ENCODE measurements at places on chromosomes 7 and 10. TPM values are rescaled to one million over a fixed set of nuclear protein-coding genes. Genes with fewer than 3 reads are reported as not detected.

The ADCYAP1R1 gene
- total RNA-seq: 2.5 TPM

The PVRIG gene
- not detected for total RNA-seq

The WDR86 gene
- total RNA-seq: 19.4 TPM

The CFTR gene
- 0.22 TPM for total RNA-seq

The TEX47 gene
- not detected for total RNA-seq

The ZNF800 gene
- total RNA-seq: 40.2 TPM

The SEMA3A gene
- 10.2 TPM for total RNA-seq

The CALHM3 gene
- not detected for total RNA-seq

The RNLS gene
- total RNA-seq: 10.2 TPM

The PHF14 gene
- 26.0 TPM for total RNA-seq

The CCDC7 gene
- 20.8 TPM for total RNA-seq

The IQUB gene
- 0.10 TPM for total RNA-seq

The ADGRA1 gene
- total RNA-seq: not detected

DNA sequence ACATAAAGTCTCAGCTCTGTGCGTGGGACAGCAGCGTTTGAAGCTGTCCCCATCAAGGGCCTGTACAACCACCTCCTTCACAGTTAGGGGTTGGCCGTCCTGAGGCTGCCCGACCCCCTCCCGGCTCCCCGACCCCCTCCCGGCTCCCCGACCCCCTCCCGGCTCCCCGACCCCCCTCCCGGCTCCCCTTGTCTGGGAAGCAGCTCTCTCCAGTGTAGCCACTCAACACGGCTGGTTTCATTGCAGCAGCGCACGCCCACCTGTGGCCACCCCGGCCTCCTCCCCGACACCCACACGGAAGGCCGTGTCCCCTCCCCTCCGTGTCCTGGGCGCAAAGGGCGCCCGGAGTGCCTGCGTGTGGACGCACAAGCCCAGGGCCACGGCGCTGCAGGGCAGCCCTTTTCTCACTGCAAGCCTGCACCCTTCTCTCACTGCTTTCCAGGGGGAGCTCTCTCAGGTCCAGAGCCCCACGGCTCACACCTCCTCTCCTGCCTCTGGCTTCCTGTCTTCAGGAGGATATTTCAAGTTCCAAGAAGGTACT is 20.9 kb upstream of the FAM20C start:
- no peak for DNase-seq

- DNase-seq: no peak
Measured at GRCh38 chr7:115748123-115748738, 282.3 kb downstream of the TFEC start.

- no peak for DNase-seq
Measured at GRCh38 chr7:106616708-106617051, 44.3 kb downstream of the CCDC71L start.

GRCh38 chr10:122054048-122055025 is 65.4 kb downstream of the TACC2 start:
- no peak for DNase-seq

DNA sequence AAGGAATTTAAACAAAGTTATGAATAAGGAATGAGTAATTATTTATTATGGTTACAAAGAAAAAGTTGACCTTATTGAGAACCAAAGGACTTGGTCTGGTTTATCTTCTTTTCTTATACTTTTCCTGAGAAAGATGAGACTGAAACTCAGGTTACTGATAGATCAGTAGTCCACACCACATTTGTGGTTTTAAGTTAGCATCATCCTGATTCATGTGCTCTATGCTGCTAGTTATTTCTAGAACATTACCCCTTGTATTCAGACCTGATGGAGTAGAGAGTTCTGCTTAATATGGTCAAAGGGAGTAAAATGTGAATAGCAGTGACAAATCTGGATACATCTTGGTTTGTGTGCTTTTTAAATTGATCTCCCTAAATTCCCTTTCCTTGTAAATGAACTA is 63.8 kb downstream of the FOXP2 start:
- DNase-seq: no peak

DNA sequence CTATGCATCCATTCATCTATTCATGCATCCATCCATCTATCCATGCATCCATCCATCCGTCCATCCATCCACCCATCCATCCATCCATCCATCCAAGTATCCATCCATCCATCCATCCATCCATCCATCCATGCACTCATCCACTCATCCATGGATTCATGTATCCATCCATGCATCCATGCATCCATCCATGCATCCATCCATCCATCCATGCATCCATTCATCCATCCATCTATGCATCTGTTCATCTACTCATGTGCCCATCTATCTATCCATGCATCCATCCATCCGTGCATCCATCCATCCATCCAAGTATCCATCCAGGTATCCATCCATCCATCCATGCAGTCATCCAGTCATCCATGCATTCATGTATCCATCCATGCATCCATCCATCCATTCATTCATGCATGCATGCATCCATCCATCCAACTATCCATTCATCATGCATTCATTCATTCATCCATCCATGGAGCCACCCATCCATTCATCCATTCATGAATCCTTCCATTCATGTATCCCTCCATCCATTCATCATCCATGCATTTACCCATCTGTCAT is 132.0 kb downstream of the DYNC2I1 start:
- DNase-seq: no peak

GRCh38 chr7:137787301-137787976 is 59.3 kb downstream of the DGKI start:
- no peak for DNase-seq

DNA sequence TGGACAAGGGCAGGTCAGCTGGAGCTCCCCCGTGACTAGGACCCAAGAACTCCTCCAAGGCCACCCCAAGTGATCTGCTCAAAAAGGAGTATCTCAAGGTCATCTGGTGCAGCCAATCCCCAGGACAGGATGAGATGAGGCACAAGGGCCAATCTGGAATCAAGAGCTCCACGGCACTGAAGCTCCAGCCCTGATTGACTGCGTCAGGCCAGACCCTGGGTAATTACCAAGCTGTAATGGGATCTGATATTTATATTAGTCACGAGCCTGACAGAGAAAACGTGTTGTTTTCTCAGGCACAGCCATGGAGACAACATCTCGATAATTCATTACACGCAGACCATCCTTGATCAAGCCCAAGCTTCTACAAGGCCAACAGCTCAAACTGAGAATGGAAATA is 4.2 kb downstream of the KCNMA1 start:
- no peak for DNase-seq

DNA sequence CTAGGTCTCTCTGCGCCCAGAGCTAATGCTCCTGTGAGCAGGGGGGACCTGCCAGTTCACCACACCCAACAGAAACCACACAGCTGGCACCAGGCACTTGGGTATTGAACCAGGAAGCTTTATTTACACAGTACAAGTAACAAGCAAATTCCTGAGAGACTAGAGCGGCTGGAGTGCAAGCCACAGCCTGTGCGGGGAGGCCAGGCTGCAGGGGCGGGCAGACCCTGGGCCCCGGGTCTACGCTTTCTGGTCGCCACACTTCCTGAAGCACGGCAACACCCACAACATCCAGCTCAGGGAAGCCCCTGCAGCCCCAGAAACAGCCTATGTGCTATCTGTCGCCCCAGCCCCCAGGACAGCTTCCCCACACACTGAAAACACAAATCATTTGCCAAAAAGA is 125.0 kb downstream of the FAM53B start:
- no peak for DNase-seq

DNA sequence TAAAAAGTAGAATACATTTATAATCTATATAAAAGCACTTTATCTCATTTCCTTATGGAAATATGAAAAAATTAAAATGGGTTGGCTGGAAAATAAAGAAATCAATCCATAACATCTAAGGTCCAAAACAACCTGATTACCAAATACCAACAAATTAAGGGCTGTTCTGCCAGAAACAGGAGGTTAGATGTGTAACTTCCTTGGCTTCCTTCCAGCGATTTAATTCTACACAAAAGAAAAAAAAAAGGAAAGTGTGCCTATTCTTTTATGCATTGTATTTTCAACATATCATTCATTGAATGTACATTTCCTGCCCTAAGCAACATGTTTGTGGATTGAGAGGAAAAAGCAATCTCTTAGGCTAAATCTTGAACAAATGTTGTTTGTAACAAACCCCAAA is 36.2 kb upstream of the USP6NL start:
- DNase-seq: no peak

- no peak for DNase-seq
Measured at GRCh38 chr7:130278860-130279259, 12.2 kb downstream of the CPA2 start.

GRCh38 chr10:4101918-4102654 is 317.1 kb upstream of the KLF6 start:
- no peak for DNase-seq

DNA sequence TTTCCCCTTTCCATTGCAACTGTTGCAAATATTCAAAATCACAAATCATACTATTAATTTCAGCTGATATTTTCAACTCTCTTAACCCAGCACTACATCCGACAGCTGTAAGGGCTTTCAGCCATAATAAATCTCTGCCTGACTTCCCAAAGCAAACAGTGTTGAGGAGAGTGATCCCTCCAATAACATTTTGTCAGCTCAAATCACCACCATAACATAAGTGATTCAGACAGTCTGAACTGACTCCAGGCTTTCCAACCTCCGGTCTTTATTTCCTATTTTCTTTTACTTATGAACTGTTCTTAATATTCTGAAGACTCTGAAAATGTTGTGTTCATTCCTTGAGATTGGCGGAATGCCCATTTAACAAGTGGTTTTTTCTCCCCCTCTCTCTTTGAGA is 1085.9 kb downstream of the GATA3 start:
- no peak for DNase-seq

DNA sequence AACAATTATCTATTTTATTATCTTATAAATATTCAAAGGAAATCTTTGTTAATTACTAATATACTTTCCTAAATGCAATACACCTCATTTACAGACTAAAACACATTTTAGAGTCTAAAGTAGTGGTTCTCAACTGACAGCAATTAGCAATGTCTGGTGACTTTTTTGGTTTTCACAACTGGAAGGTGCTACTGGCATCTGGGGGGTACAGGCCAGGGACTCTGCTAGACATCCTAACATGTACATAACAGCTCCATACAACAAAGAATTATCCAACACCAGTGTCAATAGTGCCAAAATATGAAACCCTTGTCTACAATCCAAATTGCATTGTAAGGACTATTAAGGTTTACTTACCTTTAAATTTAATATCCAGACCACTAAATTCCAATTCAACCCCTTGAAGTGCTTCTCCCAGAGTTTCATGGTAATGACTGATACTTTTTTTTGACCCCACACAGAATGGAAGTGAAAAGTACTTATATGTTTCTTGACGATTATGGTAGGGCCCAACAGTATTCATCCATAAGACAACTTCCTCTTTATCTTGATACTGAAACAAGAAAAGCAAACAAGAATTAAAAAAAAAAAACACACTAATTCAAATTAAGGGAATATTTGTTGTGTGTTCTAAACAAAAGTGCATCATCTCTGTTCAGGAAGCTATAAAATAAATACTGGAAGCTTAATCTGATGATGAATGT is 10.4 kb downstream of the TM9SF3 start:
- DNase-seq: no peak

DNA sequence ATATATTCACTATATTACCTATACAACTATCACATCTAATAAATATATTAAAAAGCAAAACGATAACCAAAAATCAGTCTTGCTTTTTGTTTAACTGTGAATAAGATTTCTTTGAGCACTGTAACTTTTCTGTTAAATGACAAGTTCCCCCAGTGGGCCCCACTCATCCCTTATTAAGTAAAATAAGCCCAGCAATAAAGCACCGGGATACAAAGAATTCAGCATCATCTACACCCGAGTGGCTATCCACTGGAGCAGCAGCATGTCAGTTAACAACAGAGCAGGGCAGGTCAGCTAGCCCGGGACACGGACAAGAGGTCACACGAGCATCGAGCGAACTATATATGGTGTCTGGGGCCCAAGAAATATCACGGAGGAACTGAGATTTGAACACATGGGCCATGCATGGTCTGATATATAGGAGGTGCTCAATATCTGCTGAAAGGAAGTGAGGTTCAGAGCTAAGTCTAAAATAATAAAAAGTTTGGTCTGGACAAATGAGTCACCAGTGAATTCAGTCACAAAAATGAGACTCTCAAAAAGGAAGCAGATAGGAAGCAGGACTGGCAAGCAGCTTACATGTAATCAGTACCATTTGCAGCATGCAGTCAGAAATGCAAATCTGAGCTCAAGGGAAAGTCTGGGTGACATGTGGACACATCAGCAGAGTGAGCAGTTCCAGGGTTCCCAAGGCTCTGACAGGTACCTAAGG is 4.1 kb downstream of the ERCC6 start:
- no peak for DNase-seq

- no peak for DNase-seq
Measured at GRCh38 chr7:68224041-68224741, 1227.6 kb downstream of the TYW1 start.
